Activated CD4-positive, CD25-positive, alpha-beta regulatory T cell treated with anti-CD3 and anti-CD28 coated beads, Interleukin-2, amount 50 U/mL, for 72 hours (primary cell): ENCODE measurements at places on chromosomes 2 and 18.

GRCh38 chr18:49142216-49142615 lies 191.5 kb upstream of the SMAD7 start:
- no peak for DNase-seq

- DNase-seq = no peak
Measured at GRCh38 chr2:37656512-37657423, 14.7 kb downstream of the CDC42EP3 start.

DNA sequence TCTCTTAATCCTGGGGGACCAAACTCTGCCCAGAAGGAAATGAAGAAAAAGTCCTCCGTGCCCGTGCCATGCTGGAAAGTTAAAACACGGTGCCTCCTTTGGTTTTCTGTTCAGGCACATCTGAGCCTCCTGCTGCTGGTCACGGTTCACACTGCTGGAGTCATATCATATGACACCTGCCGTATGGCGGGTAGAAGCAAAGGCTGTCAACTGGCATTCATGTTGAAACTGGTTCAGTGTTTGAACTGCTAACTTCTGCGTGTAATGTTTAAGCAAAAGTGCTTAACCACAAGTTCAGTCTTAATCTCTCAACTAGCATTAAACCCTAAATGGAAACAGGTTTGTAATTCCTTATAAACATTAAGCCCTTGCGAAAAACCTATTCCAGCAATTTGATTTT lies 3.1 kb downstream of the STK39 start:
- peak; percentile 36 for DNase-seq

GRCh38 chr2:11292464-11293255 lies 51.8 kb downstream of the ROCK2 start:
- no peak for DNase-seq

DNA sequence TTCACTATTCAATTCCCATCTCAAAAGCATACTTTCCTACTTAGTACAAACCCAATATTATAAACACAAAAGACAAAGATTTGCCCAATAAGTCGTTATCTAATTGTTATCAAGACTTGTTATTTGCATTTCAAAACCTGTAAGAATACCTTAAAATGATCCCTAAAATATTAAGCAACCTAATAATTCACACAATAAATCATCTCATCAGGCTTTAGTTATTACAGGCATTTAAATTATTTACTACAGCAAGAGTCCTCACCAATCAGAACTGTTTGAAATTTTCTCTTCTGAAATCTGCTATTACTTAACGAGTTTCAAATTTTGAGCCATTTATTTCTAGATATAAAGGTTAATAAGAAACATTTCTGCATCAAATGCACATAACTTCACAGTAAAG lies 1.6 kb downstream of the CCDC88A start:
- no peak for DNase-seq

GRCh38 chr2:218019411-218020060 lies 16.7 kb upstream of the TNS1 start:
- no peak for DNase-seq

- DNase-seq = peak; percentile 63
Measured at GRCh38 chr2:231545105-231545902, 15.1 kb upstream of the NMUR1 start.

GRCh38 chr2:18479947-18480369 lies 80.5 kb downstream of the RDH14 start:
- DNase-seq = no peak

DNA sequence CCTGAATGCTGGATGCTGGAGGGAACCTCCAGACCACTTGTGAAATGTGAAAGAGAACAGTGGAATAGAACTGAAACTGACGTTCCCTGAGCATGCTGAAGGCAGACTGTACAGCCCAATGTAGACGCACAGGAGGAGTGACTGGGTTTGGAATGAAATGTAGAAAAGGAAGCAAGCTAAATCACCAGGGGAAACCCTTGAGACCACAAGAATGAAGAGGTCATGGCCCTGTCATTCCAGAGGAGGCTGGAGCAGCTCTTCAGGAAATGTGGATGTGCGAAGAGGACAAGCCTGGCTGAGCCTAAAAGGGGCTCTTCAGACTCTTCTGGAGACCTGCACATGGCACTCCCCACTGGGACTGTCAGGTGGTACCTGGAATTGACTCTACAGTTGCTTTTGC lies 118.5 kb upstream of the ALPP start:
- no peak for DNase-seq

- DNase-seq = no peak
Measured at GRCh38 chr18:28018351-28018750, 158.6 kb downstream of the CDH2 start.

DNA sequence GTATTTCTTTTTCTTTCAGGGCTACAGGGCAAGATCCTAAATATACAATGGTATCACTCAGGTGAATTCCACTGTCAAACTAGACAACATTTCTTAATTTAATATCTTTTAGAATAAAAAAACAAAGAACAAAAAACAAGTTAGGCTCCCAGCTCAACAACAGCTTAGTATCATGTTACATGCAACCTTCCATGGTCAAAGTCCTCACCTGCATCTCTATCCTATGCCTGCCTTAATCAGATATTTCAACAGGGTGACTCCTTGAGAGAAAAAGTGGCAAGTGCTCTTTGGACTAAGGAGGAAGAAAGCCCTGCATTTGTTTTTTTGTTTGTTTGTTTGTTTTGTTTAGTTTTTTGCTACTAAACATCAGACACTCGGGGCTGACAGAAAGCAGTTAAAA lies 50.2 kb downstream of the WDFY1 start:
- no peak for DNase-seq

DNA sequence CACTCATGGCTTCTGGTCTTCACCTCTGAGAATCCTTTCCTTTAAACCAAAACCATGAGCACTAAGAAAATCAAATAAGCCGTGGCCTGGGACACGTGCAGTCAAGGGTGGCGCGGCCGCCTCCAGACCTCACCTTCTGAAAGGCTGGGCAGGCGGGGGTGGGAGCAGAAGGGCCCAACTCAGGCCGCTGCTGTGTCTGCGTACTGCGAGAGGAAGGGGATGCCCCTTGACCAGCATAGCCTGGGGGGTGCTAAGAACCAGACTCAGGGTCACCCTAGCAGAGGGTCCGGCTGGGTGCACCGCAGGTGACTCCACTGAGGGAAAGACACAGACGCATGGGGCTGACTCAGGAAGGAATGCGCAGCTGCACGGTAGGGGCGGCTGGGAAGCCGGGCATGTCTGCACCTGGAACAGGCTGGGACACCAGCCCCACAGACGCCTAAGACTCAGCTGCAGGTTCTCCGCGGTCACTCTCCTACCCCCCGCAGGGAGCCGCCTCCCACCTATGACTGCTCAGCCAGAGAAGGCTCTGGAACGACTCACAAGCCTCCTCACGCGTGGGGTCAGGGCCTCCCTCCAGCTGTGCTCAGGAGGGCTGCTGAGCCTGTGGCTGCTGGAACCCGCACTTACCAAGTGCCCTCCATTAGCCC lies 432.4 kb upstream of the MYT1L start:
- DNase-seq = no peak

DNA sequence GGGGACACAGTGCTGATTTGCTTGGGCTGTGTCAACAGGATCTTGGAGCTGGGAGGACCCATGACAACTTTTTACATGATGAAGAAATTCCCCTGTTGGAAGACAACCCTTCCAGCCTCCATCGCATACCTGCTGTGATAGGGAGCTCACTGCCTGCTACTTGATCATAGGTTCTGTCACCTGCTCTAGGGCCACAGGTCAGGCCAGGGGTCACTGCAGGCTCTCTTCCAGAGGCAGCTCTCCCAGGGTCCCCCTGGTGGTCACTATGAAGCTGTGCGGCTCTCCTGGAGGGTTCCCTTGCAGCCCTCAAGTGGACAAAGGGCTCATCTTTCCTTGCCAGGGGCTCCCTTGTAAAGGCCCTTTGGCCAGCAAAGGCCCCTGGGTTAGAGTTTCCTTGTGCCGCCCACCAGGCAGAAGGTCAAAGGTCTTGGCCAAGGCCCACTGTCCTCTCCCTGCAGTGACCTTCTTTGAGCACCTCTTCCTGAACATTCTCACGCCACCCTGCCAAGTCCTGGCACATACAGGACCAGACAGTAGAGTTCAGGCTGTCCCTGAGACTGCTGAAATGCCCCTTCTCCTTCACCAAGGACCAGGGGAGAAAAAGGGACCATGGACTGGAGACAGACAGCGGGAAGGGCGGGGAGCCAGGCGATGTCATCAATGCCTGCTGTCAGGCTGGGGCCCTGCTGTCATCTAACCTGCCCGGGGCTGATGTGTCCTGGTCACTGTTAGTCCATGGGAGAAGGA lies 345.1 kb downstream of the DYSF start:
- DNase-seq = no peak

GRCh38 chr2:72134408-72134996 lies 13.2 kb downstream of the CYP26B1 start:
- peak; percentile 24 for DNase-seq

GRCh38 chr2:71070294-71071093 lies 2.0 kb downstream of the NAGK start:
- DNase-seq = no peak

GRCh38 chr18:8660316-8660715 lies 45.0 kb upstream of the MTCL1 start:
- no peak for DNase-seq

GRCh38 chr2:159792599-159792998 lies 5.4 kb downstream of the CD302 start:
- no peak for DNase-seq

GRCh38 chr2:98777076-98777475 lies 46.1 kb upstream of the MGAT4A start:
- DNase-seq = no peak

- DNase-seq = no peak
Measured at GRCh38 chr2:23606968-23607367, 222.0 kb downstream of the KLHL29 start.

GRCh38 chr18:13465124-13465446 lies 246.5 kb downstream of the LDLRAD4 start:
- DNase-seq = no peak

DNA sequence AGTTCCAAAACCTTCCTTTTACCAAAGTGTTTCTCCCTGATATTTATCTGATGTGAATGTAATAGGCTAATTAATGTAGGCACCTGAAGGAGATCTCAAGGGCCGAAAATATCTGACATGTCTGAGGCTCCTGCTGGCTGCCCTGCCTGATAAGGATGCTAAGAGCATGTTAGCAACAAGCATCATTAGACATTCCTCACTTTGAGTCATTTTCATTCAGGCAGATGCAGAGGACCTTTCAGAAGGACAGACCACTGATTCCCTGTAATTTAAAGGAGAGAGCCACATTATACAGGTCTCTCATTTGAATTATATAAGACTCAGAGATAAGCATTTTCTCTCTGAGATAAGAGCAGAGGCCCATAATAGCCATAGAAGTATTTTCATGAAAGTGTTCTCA lies 222.4 kb upstream of the NCKAP5 start:
- no peak for DNase-seq

- peak; percentile 51 for DNase-seq
Measured at GRCh38 chr18:48833701-48834412, 116.9 kb downstream of the SMAD7 start.

DNA sequence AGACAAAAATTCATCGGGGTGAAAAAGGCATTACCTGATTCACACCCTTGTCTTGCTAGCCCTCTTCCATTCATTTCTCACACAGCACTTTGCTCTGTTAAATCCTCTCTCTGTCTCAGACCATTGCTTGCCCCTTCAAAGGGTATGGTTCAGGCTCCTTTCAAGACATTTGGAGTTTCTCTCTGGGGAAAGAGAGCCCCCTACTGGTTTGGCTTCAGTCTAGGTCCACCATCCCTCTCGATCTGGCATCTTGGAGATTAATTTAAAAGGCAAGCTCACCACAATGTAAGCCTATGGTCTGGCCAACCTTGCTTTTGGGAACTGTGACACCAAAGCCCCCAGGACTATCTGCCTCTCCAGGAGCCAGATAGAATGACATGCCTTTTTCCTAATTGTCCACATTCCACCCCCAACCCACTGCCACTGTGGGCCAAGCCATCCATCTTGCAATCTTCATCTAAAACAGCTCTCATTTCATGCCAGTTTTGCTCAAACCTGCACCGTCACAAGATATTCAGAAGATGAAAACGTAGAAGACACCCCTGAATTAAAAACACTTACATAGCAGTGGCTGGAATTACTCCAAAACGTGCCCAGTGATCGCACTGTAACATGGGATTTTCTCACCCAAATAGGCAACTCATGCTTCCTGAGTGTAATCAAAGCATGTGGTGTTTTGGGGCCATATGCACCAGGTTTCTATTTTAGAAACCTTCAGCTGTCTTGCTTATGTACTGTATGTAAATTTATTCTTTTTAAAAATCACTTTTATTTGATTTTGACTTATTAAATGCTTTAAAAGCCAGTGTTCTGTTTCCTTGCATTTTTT lies 93.9 kb downstream of the FARSB start:
- DNase-seq = no peak

- peak; percentile 15 for DNase-seq
Measured at GRCh38 chr2:128377071-128377910, 58.6 kb upstream of the HS6ST1 start.

DNA sequence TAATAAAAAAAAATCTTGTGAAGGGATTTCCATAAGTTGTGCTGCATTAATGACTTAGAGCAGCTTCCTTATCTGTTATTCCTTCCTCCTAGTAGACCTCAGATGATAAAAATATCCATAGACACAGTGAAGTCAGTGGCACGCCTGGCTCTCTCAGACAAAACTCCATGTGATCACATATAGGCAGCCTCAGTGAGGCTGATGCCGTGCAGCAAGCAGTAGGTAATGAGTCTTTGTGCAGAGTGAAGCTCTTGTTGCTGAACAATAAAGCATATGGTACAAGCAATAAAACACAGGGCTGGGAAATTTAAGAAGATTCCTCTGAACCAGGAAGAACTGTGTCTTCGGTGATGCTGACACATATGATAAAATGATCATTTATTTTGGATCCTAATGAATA lies 102.7 kb downstream of the CSRNP3 start:
- no peak for DNase-seq

DNA sequence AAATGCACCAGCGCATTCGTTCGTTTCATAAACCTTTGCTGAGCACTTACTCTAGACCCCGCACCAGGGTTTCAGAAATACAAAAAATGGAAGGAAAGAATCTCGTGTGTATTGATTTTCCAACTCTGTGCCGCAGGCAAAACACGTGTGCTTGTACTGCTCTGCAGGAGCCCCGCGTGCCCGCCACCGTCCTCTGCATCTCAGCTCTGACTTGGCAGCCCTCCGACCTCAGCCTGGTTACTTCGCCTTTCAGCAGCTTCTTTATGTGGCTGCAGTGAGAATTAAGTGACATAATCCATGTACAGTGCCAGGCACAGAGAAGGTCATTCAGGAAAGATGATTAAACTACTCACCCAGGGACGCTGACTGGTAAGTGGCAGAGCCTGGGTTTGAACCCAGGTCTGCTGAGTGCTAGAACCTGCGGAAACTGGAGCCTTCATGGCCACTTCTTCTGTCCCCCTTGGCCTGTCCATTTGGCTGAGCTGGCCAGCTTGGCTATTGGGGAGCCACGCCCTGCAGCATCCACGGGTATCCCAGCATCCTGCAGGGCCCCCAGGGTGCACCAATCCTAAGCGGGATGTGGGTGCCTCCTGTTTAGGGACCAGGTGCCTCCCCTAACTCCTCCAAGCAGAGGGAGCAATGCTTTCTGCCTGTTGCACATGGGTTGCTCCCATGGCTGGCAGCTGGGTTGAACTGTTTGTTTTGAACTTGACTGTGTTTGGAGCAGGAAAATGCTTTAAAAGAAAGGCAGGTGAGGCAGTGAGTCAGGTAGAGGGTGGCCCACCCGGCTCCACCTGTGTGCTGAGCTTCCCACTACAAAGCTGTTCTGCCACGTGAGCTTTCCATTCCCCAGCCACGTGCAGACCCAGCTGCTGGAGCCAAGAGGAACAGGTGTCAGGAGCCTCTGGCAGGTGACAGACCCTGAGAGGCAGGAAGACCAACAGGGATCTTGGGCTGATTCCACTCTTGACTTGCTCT lies 34.3 kb downstream of the INHBB start:
- no peak for DNase-seq
